ENCODE measurements at places on chromosomes 4 and X.

GRCh38 chr4:154086247-154086646, 297.4 kb upstream of the SFRP2 start:
- DNase-seq = no peak

GRCh38 chr4:184329659-184330400, 112.2 kb upstream of the ENPP6 start:
- DNase-seq = no peak

DNA sequence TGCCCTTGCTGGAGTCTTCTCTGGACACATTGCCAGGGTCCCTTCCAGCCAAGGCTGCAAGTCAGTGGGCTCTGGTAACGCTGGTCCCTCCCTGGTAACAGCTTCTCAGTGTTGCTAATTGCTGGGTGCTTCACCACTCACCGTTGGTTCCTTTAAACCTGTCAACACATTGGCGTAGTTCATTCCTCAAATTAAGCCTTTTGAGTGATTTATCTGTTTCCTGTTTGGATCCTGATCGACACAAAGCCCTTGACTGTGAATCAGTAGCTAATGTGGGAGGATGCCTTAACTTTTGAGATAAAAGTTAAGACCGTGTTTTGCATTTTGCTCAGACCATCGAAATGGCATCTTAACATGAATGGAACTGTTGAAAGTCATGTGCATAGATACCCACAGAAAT, 125.9 kb downstream of the AMELX start:
- DNase-seq = no peak

DNA sequence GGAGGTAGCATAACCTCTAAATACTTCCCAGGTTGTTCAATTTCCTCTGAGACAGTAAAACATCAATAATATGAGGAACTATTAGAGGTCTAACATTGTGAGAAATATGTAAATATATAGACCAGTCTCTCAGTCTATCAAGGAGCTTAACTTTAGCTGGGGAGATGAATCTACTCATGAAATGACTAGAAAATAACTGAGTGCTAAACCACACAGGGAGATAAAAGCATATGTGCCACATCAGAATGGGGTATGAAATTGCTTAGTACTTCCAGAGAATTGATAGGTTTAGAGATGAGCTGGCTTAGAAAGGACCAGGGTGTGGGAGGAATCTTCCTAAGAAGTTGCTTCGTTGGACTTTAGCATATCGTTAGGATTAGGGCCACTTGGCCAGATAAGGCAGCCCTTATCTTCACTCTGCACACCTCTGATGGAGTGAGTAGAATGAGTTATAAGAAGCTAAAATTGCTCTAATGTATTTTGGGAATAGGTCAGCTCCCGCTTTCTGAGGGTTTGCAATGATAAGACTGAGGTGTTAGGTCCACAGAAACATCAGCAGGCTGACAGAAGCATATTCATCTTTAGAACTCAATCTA, 299.2 kb downstream of the UNC5C start:
- DNase-seq = no peak

- DNase-seq = no peak
Observed at GRCh38 chr4:6225469-6225868, 25.1 kb upstream of the JAKMIP1 start.

Measured in AG09309 (cell line).